ENCODE measurements at places on chromosomes 7 and 10. TPM values are rescaled to one million over a fixed set of nuclear protein-coding genes. Genes with fewer than 3 reads are reported as not detected.

The SPAM1 gene
- total RNA-seq, result not detected

GRCh38 chr10:104540181-104540580 lies 100.9 kb upstream of the SORCS3 start:
- no peaks in the 10 kb centered on the region for H3K36me3 ChIP-seq
- H3K4me3 ChIP-seq, result no peak overlapping the region
- H3K27me3 ChIP-seq, result peaks cover 16% of the 10 kb centered on the region
- DNase-seq, result no peak
- no peaks in the 10 kb centered on the region for H3K4me1 ChIP-seq

The AKR1C1 gene
- 3.0 TPM for total RNA-seq

The ODAD2 gene
- total RNA-seq, result not detected

- no peak for DNase-seq
- no peaks in the 10 kb centered on the region for H3K36me3 ChIP-seq
Measured at GRCh38 chr7:136403591-136403990, 426.4 kb upstream of the MTPN start.

Measured in naive thymus-derived CD8-positive, alpha-beta T cell (primary cell).